ENCODE measurements at places on chromosomes 2 and 18. TPM values are rescaled to one million over a fixed set of nuclear protein-coding genes. Genes with fewer than 3 reads are reported as not detected.

Gene LRRC30
- not detected for total RNA-seq

Gene GAD1
- total RNA-seq = 0.18 TPM

Gene SCTR
- total RNA-seq = not detected

Gene COLEC11
- total RNA-seq = 0.38 TPM

Gene SEMA4F
- 4.0 TPM for total RNA-seq

Gene WIPF1
- 7.6 TPM for total RNA-seq

Gene PRKD3
- total RNA-seq = 55.1 TPM

Gene CREG2
- total RNA-seq = 0.72 TPM

Gene GCG
- not detected for total RNA-seq

Gene CXXC1
- total RNA-seq = 45.2 TPM
